ENCODE measurements at places on chromosomes 12 and 14.
A peak's percentile ranks its signal among the peaks of the same experiment; 100 is the strongest.

DNA sequence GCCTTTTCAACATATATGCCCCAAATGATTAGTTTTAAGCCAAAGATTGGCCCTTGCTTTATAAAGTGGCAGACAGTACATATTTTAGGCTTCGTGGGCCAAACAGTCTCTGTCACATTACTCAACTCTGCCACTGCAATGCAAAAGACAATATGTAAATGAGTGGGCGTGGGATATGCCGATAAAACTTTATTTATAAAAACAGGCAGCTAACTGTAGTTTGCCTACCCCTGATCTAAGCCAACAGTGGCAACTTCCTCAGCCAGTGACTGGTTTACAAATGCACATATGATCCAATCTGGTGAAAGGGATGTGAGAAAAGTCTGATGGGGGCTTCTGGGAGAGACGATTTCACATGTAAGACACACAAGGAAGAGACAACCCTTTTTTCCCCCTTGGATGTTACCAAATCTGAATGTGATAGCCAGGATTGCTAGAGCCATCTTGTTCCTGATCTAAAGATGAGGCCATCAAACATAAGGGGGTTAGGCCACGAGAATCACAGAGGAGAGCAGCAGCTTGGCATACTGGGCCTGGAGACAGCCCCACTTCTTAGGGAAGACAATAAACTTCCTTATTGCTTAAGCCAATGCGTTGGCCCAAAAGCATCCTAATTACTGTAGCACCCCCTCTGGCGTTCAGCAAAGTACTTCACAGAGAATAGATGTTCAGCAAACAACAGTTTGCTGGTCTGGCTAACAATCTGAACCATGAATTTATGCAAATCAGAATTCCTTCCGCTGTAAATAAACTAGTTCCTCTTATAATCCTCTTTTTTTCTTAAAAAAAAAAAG lies 75.2 kb upstream of the TMCC3 start:
- no peak for DNase-seq

DNA sequence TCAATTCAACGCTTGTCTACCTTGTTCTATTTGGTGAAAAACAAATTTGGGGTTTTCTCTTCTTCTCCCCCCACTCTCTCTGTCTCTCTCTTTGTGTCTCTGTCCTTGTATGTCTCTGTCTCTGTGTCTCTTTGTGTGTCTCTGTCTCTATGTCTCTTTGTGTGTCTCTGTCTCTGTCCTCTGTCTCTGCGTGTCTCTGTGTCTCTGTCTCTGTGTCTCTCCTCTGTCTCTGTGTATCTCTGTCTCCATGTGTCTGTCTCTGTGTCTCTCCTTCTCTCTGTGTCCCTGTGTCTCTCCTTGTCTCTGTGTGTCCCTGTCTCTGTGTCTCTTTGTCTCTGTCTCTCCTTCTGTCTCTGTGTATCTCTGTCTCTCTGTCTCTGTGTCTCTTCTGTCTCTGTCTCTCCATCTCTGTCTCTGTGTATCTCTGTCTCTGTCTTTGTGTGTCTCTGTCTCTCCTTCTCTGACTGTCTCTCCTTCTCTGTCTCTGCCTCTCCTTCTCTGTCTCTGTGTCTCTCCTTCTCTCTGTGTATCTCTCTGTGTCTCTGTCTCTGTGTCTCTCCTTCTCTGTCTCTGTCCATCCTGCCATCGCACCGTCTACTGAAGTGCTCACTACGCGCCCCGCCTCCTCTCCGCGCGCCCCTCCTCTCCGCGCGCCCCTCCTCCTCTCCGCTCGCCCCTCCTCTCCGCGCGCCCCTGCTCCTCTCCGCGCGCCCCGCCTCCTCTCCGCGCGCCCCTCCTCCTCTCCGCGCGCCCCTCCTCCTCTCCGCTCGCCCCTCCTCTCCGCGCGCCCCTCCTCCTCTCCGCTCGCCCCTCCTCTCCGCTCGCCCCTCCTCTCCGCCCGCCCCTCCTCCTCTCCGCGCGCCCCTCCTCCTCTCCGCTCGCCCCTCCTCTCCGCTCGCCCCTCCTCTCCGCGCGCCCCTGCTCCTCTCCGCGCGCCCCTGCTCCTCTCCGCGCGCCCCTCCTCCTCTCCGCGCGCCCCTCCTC lies 12.8 kb downstream of the LRCOL1 start:
- peak; percentile 35 for DNase-seq

- no peak for DNase-seq
Observed at GRCh38 chr14:104306450-104307040, 168.2 kb downstream of the KIF26A start.

DNA sequence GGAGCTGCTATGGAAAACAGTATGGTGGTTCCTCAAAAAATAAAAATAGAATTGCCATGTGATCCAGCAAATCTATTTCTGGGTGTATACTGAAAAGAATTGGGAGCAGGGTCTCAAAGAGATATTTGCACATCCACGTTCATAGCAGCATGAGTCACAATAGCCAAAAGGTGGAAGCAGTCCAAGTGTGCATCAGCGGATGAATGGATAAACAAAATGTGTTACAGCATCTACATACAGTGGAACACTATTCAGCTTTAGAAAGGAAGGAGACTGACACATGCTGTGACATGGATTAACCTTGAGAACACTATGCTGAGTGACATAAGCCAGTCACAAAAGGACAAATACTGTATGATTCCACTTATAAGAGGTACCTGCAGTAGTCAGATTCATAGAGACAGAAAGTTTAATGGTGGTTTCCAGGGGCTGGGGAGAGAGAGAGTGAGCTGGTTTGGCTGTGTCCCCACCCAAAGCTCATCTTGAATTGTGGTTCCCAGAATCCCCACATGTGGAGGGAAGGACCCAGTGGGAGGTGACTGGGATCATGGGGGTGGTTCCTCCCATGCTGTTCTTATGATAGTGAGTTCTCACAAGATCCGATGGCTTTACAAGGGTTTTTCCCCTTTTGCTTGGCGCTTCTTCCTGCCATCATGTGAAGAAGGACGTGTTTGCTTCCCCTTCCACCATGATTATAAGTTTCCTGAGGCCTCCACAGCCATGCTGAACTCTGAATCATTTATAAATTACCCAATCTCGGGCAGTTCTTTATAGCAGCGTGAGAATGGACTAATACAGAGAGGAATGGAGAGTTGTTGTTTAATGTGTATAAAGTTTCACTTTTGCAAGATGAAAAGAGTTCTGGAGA lies 17.6 kb upstream of the TBC1D30 start:
- no peak for DNase-seq

DNA sequence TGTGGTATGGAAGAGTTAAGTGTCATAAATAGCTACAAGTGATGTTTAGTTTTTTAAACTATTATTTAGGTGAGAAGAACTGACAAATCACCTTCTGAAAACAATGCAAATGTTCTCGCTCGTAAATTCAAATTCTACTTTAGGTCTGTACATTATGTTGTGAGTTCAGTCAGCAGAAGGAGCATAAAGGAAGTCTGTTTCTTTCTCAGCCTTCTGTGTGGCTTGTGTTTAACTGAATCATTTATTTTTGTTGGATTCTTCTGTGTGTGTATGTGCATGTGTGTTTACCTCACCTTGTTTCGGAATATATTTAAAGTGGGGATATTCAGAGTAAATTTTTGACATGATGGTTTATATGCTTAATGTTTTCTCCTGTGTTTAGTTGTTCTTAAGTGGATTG lies 285.9 kb downstream of the TMTC2 start:
- no peak for DNase-seq

- no peak for DNase-seq
Observed at GRCh38 chr12:20199780-20200179, 168.6 kb upstream of the PDE3A start.

DNA sequence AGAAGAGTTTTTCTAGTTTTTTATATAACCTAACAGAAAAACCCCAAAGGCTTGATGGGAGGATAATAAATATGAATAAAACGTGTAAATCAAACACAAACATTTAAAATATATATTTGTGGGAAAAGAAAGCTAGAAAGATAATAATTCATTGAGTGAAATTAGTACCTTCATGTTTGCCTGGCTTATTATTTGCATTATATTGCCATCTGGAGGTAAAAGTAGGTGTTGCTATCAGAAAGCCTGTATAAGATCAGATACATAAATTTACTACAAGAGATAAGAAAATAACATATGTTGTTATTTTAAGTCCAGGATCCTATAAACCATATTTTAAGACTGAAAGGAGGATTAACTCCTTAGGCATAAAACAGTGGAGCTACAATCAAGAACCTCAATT lies 77.7 kb downstream of the NTS start:
- DNase-seq, result no peak

GRCh38 chr14:91420686-91421085 lies 3.1 kb upstream of the CCDC88C start:
- DNase-seq, result no peak

All from stimulated activated naive CD8-positive, alpha-beta T cell treated with anti-CD3 and anti-CD28 coated beads, Interleukin-15, Interleukin-2, amounts not matched to agents 100 U/mL and 50 U/mL, for 24 hours (primary cell).